ENCODE measurements at places on chromosomes 6 and 20.

DNA sequence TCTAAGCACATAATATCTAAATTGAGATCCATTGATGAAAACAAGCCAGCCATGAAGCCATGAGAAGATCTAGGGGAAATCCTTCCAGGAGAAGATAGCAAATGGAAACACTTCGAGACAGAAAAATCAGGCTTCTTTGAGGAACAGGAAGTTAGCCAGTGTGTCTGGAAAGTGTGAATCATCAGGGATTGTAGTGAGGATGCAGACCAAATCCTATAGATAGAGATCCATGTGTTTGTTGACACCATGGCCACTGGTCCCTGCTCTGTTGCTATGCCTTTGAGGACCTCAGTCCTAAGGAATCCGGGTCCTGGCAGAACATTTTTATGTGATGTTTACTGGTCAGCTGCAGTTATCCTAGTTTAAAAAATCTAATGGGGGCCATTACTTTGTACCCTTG, 6.6 kb upstream of the ELOVL2 start:
- DNase-seq: no peak

DNA sequence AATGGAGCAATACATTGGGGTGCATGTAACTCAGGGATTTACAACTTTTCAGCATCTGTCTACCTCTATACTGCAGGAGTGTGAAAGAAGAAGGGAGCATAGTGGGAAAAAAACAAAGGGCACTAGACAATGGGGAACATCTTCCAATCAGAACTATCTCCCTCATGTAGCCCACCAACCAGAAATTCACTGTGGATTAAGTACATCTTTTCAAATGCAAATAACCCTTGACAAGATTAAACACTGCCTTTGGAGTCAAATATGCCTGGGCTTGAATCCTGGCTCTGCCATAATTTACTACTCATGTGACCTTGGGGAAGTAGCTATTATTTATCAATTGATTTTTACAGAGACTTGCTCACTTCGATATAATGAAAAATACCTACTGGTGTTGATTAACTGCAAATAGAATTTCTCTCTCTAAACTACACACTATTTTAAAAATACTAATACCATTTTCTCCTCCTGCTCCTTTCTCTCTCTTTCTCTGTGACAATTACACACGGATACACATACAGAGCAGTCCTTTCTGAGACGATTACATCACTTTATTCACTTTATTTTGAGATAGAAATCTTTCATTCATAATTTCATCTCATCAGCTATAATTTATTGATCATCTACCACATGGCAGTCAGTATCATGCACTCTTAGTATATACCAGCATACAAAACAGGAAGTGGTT, 783.7 kb downstream of the FRK start:
- no peak for DNase-seq

- no peak for DNase-seq
Measured at GRCh38 chr20:57410398-57410920, 19.3 kb downstream of the RBM38 start.

GRCh38 chr20:59808729-59809381, 124.6 kb downstream of the SYCP2 start:
- DNase-seq: no peak

GRCh38 chr20:24784607-24785006, 164.5 kb upstream of the CST7 start:
- DNase-seq: no peak

GRCh38 chr6:1796706-1797529, 187.2 kb downstream of the FOXC1 start:
- DNase-seq: no peak

DNA sequence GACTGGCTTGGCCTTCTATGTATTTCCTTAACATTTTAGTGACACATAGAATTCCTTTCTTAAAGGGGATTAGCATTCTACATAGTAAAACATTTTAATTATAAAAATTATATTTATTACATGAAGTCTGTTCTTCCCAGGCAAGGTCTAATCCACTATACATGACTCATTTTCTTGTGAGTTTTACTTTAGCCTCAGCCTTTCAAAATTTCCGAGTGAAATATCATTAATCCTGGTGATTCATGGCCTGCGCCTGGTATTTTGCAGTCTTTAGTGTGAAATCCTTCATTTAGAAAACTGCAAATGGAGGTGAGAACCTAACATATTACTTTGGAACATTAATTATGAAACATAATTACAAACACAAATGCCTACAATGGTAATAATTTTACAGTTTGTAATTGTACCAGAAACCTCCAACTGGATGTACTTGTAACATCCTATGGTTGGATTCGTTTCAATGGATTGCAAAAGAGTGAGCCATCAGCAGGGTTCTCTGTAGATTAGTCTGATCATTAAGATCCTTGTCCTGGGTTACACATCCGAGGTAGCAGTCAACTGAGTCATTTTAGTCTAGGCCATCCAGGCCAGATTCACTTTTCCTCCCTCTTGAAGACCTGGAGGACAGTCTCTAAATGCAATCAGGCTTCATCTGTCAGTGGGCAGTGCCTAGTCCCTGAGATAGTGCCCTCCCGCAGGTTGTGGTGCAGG, 272.0 kb downstream of the PACRG start:
- no peak for DNase-seq
